ENCODE measurements at places on chromosomes 2 and 18.
A peak's percentile ranks its signal among the peaks of the same experiment; 100 is the strongest.

DNA sequence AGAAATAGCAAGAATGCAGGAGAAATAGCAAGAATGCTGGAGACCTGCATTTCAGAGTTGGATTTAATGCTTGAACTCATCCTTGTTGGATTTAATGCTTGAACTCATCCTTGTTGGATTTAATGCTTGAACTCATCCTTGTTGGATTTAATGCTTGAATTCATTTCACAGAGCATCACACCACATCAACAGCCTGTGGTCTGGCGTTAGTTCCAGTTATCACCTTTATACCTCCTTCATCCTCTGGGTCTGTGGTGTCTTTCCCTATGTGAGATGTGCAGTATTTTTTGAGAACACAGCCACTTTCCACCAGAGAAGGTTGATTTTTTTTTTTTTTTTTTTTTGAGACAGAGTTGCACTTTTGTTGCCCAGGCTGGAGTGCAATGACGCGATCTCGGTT, 546.4 kb upstream of the SOX11 start:
- no peak for DNase-seq

DNA sequence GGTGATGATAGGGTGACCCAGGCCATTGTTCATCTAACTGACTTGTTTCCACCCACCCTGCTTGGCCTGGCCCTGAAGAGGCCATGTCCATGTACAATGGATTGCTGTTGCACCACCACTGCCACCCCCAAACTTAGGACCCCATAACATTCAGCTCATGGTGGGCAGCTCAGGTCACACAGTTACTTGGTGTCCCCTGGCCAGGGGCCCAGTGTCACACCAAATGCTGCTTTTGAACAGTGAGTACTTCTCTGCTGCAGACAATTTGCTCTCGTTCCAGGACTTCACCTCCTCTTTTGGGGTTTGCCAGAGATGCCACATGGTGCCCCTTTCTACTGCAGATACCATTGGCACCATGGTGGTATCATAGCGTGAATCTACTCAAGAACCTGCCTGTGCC, 11.7 kb downstream of the MAB21L4 start:
- DNase-seq = no peak

GRCh38 chr2:71505086-71505769, 51.9 kb downstream of the DYSF start:
- DNase-seq = no peak

DNA sequence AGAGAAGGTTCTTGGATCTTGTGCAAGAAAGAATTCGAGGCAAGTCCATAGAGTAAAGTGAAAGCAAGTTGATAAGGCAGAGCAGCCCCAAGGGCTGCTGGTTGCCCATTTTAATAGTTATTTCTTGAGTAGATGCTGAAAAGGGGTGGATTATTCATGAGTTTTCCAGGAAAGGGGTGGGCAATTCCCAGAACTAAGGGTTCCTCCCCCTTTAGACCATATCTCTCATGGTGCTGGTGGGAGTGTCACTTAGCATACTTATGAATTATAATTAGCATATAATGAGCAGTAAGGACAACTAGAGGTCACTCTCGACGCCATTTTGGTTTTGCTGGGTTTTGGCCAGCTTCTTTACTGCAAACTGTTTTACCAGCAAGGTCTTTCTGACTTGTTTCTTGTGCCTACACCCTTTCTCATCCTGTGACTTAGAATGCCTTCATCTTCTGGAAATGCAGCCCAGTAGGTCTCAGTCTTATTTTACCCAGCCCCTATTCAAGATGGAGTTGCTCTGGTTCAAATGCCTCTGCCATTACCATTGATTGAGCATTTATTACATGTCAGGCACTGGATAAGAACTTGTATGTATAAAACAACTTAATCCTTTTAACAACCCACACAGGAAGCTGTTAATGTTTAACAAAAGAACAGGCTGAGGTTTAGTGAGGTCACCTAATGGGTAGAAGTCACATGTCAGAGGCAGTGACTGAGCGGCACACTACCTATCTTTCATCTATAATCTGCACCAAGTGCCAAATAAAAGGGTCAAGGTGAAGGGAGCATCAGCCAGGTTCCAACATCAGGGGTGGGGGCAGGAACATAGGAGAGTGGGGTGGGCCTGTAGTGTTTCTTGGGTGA, 250.9 kb downstream of the ICOS start:
- DNase-seq = no peak

DNA sequence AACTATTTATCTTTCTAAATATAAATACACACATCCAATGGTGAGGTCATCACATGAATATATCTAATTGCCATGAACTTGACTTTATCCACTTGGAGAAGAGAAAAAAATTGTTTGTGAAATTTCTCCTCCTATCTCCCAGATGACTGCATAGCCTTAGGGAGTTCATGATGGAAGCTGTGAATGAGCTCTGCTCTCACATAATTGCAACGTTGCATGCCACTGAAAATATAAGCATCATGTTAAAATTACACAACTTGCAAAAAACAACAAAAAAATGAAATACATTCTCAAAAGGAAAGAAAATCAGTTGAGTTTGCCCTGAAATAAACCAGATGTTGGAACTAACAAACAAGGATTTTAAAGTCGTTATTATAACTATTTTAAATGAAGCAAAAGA, 50.6 kb upstream of the OSR1 start:
- no peak for DNase-seq

DNA sequence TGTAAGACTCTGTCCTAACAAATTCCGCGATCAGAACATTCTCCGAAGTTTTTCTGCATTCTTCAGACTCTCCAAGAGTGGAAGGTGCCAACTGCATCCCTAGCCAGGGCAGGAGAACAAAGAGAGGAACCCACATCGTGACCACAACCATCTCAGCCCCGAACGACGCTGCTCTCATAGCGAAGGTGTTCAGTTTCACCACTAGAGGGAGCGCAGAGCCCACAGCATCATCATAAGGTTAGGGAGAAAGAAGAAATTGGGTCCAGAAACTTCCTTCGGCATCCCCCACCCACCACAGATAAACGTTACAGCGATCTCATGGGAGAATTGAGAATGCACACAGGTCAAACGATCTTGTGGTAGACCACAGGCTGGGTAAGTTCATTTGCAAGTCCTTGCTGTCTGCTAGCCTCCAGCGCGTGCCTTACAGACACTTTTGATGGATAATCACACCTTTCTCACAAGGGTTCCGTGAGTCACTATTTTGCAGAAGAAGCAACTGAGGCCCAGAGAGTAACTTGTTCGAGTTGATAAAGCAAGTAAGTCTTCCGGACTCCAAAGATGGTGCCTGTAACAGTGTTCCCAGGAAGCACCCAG, 53.7 kb upstream of the ARL4C start:
- peak; percentile 72 for DNase-seq

GRCh38 chr2:55133467-55134315, 83.4 kb upstream of the RTN4 start:
- peak; percentile 71 for DNase-seq

GRCh38 chr2:22604136-22604535, 780.8 kb upstream of the KLHL29 start:
- no peak for DNase-seq

DNA sequence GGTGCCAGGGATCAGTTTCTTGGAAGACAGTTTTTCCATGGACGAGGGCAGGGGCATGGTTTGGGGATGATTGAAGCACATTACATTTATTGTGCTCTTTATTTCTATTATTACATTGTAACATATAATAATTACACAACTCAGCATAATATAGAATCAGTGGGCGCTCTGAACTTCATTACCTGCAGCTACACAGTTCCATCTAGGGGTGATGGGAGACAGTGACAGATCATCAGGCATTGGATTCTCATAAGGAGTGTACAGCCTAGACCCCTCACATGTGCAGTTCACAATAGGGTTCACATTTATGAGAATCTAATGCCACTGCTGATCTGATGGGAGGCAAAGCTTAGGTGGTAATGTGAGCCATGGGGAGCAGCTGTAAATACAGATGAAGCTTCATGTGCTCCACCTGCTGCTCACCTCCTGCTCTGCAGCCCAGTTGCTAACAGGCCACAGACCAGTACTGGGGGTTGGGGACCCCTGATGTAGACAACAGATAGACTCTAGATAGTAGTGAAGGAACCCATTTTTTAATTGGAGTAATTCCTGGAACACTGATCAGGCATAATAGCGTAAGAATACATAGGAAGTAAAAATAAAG, 41.5 kb upstream of the MC4R start:
- no peak for DNase-seq

DNA sequence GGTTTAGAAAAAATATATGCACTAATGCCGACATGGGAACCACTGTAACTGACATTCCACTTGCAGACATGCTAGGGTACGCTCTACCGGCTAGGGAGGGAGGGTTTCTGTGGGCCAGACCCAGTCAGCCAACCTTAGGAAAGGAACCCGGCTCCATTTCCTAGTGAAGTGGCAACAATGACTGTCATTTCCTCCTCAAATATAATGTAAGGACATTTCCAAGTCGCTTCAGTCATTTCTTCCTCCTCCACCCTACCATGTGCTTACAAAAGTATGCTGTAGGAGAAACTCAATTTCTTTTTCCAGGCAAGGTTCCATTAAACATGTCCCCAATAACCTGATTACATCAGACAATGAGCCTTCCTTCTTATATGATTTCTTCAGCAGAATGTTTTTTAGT, 64.3 kb upstream of the PSMD14 start:
- DNase-seq = no peak

DNA sequence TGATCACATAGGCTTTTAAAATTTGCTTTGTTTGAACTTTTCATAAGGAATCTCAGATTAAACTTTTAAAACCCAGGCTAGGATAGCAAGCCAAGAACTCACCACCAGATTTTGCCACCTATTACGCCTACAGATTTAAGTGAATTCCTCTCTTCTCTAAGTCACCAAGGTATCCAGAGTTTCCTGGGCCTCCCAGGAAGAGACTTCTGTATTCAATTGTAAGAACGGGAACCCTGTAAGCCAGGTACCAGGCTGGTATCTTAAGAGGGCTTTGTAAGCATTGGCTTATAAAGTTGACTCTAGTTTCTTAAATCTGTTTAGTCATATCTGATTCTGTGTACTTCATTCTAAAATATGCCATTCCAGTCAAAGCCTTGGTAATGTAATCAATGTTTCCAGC, 285.1 kb downstream of the MBD5 start:
- no peak for DNase-seq

DNA sequence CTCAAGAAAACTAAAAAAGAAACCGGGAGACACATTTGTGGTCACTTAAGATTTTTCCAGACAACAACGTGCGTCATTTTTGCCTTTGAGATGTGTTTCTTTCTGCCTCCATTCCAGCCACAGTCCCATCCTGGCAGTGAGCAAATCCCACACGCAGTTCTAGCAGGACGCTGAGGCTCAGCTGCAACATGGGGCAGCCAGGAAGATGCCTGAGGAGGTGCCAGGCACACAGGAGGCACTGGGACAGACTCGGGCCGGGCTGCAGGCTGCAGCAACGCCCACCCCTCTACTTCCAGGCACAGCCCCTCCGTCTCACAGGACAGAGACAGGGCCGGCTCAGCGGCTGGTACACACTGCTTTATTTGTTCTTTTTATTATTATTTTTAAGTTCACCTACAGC, 13.1 kb downstream of the KLF11 start:
- DNase-seq = no peak

All from activated CD8-positive, alpha-beta T cell treated with anti-CD3 and anti-CD28 coated beads, Interleukin-2, amount 10 ng/mL, durations not matched to agents 7 days and 5 days (primary cell).